ENCODE measurements at places on chromosomes 2 and 18. TPM values are rescaled to one million over a fixed set of nuclear protein-coding genes. Genes with fewer than 3 reads are reported as not detected.

The METTL5 gene
- 111 TPM for polyA plus RNA-seq

The UGT1A9 gene
- polyA plus RNA-seq, result not detected

The IL36RN gene
- polyA plus RNA-seq, result not detected

The CHRNG gene
- polyA plus RNA-seq, result not detected

The HDLBP gene
- polyA plus RNA-seq, result 55.3 TPM

The CFAP65 gene
- polyA plus RNA-seq, result not detected

The TUBA4B gene
- polyA plus RNA-seq, result not detected

The AQP12A gene
- polyA plus RNA-seq, result not detected

The SLC30A3 gene
- polyA plus RNA-seq, result not detected

The TMSB10 gene
- polyA plus RNA-seq, result 6,394 TPM

The CTAGE1 gene
- not detected for polyA plus RNA-seq

The SPATA3 gene
- not detected for polyA plus RNA-seq

The SLC19A3 gene
- not detected for polyA plus RNA-seq

The DNAH7 gene
- 0.11 TPM for polyA plus RNA-seq

The INPP5D gene
- 220 TPM for polyA plus RNA-seq
